Fibroblast of skin of left biceps (primary cell): ENCODE measurements at places on chromosomes 12 and 14.

GRCh38 chr14:89420502-89420901 is 3.5 kb upstream of the FOXN3 start:
- DNase-seq, result no peak

DNA sequence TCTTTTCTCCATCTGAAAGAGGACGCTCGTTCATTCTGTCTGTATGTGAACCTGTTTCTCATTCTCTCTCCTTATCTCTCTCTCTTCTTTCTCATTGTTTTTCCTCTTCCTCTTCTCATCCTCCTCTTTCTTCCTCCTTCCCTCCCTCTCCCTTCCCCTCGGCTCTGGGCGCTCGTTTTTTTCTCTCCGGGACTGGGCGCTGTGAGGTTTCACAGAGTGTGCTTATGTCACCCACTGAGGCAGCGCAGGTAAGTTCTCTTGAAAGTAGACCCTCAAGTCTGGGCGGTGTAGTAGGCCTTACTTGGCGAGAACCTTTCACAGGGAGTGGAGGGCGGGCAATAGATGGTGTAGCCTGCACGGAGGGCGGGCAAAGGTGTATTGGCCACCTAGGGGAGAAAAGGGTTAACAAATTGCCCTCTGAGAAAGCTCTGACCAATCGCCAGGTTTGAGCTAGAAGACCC is 4.5 kb upstream of the SIX1 start:
- DNase-seq, result no peak

GRCh38 chr12:100481021-100481420 is 7.4 kb downstream of the NR1H4 start:
- no peak for DNase-seq

DNA sequence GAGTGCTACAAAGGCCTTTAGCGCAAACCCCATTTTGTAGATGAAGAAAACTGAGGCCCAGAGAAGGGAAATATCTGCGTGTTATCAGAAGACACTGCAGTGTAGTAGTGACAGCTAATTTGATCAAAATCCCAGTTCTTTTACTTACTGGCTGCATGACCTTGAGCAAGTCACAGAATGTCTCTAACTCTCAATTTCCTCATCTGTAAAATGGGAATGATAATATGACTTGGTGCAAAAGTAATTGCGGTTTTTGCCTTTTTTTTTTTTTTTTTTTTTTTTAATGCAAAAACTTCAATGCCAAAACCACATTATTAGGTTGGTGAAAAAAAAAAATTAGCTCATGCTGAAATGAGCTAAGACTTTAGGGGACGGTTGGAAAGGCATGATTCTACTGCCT is 69.7 kb downstream of the C12orf75 start:
- no peak for DNase-seq

- DNase-seq, result no peak
These were observed 29.1 kb downstream of the CHST11 start for GRCh38 chr12:104485651-104486362.

DNA sequence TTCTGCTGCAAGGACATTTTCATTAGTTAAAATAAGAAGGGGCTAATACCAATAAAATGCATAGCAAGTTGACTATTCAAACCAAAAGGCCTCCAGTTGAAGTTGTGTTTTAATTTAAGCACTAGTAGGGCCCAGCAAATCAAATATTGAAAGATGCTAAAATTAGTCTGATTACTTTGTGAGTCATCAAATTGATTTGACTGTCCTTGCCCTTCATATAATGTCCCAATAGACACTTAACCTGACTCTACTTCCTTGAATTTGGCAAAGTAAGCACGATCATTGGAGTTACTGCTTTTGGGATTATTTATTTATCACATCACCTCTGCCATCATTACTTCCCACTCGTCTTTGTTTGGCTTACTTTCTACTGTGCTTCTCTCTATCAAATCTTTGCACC is 798.5 kb downstream of the DIO2 start:
- DNase-seq, result no peak

DNA sequence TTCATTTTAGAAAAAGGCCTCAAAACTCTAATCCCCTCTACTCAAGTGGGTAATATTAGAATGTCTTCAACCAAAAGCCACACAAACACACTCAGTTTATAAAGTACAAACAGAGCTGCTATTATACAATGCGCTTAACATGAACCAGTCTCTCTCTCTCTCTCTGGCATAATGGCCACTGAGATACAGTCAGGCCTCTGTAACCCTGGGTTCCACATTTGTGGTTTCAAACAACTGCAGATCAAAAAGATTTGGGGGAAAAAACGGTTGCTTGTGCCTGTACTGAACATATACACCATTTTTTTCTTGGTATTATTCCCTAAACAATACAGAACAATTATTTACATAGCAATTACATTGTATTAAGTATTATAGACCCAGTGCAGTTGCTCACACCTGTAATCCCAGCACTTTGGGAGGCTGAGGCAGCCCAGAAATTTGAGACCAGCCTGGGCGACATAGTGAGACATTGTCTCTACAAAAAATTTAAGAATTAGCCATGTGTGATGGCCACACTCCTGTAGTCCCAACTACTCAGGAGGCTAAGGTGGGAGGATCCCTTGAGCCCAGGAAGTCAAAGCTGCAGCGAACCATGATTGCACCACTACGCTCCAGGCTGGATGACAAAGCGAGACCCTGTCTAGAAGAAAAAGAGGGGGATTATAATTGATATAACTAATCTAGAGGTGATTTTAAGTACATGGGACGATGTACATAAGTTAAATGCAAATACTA is 5.6 kb downstream of the SLC11A2 start:
- DNase-seq, result no peak

DNA sequence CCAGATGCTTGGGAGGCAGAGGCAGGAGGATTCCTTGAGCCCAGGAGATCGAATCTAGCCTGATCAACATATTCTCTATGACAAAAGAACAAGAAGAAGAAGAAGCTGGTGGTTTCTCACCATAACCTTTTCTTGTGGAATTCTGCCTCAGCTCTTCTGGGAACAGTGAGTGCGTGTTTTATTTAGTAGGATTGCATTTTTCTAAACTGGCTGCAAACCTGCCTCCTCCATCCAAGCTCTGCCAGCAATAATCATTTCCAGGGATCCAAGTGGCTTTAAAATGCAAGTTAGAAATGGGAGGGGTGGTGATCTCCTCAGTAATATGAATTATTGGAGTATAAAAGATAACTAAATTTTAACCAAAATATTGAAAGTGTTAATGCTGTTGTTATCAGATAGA is 46.1 kb upstream of the MMP17 start:
- DNase-seq, result no peak

DNA sequence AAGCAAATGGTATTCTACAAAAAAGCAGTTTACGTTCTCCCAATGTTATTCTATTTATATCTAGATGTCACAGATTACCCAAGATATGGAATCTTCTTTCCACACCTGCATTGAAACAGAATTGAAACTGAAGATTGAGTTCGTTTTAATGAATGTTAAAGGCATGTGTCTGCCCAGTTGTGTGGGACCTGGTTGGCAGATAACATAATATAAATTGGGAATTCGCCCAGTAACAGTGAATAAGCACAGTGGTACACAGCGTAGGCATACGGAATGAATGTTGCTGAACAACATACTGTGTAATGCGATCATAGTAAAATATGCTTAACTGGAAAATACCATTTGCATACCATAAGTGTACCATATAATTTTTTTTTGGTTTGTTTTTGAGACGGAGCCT is 4.3 kb downstream of the KHNYN start:
- no peak for DNase-seq

DNA sequence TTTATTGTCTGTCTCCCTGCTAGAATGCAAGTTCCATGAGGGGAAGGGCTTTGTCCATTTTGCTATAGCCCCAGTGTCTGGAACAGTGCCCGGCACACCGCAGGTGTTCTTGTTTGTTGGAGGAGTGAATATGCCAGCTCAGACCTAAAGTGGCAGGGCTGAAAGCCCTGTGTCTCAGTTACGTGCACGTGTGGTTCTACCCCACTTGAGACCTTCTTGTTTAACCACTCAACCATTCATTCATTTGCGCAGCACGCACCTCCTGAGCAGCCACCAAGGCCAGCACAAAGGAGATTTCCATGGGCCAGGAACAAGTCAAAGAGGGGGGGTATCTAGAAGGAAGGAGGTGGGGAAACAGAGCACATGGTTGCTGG is 338.0 kb upstream of the FKBP4 start:
- DNase-seq, result no peak

GRCh38 chr12:109222062-109222461 is 87.0 kb downstream of the FOXN4 start:
- DNase-seq, result no peak

DNA sequence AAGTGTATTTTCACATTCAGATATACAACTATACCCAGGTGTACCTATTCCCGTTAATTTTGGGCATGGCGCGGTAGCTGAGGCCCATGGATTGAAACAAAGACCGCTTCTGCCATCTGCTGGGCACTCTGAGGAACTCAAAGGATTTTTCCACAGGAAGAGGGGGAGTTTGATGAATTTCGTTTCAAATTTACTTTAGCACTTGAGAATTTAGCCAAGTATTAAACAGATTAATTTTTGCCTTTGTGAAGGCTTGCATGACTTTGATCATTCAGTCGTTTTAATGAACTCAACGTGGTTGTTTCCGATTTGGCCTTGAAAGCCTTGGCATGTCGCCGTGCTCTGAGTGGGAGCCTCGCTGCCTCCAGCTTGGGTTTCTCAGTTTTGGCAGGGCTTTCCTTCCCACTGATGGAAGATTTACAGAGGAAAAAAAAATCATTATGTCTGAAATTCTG is 153.2 kb upstream of the DDHD1 start:
- no peak for DNase-seq

- DNase-seq, result no peak
These were observed 186.0 kb upstream of the BCL2L14 start for GRCh38 chr12:11884706-11885105.

DNA sequence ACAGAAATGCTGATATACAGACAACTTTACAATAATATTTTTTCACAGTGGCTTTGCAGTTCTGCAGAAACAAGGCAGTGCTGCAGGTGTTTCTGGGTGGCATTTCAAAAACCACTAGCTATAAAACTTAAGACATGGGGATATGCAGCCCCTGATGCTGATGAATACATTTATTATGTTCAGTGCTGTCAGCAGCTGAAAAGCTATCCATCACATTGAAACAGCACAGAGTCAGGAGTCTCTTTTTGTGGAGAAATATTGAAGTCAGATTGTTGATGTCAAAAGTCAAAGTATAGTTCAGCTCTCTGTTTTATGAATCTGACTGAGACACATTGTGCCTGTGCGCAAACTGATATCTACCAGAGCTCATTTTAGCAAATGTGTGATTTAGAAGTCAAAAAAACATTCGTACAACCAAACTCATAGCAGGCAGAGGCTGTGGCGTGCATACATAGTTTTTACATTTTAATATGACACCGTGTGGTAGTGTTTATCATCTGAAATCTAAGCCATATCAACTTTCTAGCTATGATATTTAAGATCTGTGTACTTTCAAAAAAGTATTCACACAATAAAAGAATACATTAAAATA is 467.6 kb downstream of the PRKD1 start:
- no peak for DNase-seq

GRCh38 chr12:50981319-50982239 is 29.2 kb downstream of the HIGD1C start:
- DNase-seq, result no peak

DNA sequence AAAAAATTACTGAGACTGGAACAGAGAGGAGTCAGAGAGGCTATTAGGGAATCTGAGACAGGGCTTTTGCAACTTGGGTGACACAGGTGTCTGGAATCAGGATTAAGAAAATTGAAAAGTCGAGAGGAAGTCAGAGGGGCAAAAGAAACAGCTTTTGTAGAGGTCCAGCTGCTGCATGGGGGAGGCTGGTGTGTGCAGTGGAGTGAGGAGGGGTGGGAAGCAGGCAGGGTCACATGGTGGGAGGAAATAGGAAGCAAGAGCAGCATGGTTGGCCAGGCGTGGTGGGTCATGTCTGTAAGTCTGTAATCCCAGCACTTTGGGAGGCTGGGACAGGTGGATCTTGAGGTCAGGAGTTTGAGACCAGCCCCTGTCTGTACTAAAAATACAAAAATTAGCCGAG is 69.7 kb upstream of the VRK1 start:
- no peak for DNase-seq

- DNase-seq, result no peak
These were observed 67.5 kb upstream of the PRIMA1 start for GRCh38 chr14:93855737-93856136.

DNA sequence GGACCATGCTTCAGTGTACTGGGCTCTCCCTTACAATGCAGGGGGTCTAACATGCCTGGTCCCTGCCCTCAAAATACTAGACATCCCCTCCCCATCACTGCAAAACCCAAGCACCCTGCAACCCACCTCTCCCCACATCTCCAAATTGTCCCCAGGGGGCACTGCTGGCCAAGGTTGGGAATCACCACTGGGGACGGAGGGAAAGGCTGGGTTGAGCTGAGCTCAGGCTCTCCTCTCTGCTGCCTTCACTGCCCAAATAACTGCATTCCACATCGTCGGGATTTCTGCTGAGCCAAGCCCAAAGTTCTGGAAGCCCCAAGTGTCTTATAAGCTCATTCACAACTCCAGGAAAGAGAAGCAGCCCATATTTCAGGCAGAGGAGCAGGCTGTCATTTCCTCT is 69.6 kb downstream of the NT5DC3 start:
- DNase-seq, result no peak

DNA sequence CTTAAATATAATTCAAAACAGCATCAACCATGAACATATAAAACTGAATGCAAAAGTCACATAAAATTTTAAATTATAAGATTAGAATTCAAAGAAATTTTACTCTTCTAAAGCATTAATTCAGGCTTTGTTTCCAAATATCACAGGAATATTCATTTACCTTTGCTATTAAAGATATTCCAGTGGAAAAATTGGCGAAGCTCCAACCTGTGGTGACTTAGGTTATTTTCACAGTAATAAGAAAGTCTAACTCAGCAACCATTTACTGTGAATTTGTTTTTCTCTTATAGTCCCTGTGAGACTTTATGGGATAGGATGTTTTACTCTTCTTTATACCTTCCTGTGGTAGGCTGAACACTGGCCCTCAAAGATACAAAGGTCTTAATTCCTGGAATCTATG is 3.2 kb downstream of the WDR89 start:
- no peak for DNase-seq

GRCh38 chr12:104684884-104685283 is 228.1 kb downstream of the CHST11 start:
- DNase-seq, result peak; percentile 86

DNA sequence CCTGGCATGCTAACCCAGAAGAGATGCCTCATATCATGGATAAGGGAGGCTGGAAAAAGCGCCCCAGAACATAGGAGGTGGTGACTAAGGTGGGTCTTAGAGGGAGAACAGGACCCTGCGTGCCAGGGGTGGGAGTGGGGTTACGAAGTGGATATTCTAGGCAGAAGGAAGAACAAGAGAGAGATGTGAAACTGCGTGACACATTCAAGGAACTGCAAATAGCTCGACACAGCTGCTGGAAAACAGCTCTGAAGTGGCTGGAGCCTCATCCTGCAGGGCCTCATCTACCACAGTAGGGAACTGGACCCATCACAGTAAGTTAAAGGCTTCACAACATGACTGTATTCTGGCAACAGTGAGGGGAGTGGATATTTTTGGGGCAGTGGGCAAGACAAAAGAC is 61.1 kb downstream of the RNF34 start:
- DNase-seq, result no peak

- DNase-seq, result no peak
These were observed 84.9 kb downstream of the WSCD2 start for GRCh38 chr12:108213871-108214445.
